ENCODE measurements at places on chromosomes 2 and 18.

- DNase-seq = no peak
Observed at GRCh38 chr2:201343559-201343958, 13.6 kb downstream of the FLACC1 start.

DNA sequence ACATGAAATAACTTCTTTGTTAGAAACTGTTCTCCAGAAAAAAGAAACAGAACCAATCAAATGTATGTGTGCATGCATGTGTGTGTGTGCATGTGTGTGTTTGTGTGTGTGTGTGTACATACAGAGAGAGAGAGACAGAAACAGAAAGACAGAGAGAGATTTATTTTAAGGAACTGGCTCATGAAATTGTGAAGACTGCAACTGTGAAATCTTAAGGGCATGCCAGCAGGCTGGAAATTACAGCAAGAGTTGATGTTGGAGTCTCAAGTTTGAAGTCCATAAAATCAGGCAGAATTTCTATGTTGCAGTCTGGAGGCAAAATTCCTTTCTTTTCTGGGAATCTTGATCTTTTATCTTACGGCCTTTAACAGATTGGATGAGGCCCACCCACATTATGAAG is 168.9 kb upstream of the CDH20 start:
- DNase-seq = no peak

- no peak for DNase-seq
Observed at GRCh38 chr2:1976728-1977416, 232.6 kb upstream of the PXDN start.

DNA sequence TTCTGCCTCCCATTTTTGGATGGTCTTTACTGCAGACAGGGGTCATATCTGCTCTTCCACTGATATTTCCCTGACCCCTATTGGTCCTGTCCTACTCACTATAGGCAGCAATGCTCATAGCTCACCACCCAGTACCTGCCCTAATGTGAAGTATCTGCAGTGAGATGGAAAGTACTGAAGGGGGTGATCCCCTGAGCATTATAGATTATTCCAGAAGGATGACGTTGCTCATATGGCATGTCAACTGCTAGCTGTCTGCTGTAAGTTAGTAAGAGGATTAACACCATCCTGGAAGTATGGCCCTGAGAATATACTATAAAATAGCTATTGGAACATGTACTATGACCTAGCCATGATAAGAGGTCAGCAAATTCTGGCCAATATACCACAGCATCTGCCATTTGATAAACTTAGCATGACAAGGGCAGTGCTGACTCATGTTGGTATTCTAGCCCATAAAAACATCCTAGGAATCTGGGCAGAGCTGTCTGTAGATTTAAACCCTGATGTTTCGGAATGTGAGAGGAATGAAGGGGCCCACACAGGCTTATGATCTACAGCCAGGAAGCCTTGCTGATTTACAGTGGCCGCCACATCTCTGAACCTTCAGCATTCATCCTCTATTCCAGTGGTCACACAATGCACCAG is 451.4 kb downstream of the TNS1 start:
- no peak for DNase-seq

DNA sequence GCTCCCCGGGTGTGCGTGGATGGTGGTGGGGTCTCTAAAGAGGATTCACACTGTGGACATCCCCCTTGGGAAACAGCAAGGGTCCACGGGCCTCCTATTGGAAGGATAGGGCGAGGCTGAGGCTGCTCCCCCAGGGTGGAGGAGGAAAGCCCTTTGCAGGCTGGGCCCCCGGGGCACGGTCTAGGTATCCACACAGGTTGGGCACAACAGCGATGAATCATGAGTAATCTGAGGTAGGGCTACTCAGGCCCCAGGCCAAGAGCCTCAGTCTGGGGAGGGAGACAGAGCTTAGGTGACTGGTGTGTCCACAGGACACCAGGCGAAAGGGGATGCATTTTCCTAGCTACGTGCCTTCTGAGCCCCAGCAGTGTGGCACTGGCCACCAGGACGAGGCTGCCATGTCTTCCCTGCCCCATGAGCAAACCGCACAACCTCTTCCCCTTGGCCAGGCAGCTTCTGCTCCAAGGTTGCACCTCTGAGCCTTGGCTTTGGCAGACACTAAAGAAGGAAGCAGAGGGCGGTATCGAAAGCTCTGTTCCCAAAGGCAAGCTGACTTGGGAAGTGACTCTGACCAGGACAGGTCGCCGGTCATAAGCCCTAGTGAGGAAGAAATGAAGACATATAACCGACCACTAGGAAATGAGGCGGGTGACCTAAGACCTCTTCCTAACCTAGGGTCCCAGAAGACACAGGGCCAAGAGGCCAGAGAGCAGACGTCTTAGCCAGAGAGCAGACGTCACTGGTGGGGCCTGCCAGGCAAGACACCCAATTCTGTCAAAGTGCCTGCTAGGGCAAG is 14.6 kb upstream of the SEMA4C start:
- DNase-seq = no peak

DNA sequence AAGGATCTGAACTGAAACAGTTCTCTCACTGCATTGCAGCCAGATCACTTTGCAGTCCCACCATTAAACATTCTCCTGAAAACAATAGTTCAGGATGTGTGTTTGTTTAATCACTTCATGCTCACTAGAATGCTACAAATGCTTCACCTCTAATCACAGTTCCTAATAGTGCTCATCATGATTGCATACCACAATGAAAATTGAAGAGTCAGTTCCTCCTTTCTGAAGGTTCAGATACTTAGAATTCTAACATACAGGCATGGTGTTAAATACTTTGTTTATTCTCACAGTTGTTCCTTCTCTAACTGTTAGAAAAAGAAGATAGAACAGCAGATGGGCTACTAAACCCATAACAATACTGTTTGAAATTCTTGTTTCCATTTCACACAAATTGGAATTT is 622.3 kb upstream of the ACVR2A start:
- DNase-seq = no peak

DNA sequence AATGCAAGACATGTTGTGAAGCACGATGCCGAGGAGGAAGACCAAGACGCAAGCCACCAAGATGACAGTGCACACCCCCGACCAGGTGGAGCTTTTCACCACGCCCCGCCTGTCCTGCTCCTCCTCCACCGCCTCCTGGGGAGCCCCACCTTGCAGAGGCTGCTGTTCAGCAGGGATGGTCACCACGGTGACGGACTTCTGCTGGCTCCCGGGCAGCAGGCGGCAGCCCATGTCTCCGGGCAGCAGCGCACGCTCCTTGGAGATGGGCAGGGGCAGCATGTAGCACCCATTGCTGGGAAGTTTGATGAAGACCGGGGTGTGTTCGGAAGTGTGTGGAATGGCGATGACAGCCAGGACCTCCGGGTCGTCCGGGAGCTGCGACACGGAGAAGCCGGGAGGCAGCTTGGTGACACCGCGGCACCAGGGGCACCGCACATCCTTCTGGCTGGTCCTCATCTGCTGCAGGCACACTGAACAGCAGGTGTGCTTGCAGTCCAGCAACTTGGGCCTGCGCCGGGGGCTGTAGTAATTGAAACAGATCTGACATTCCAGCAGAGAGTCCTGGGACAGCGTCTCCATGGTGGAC is 76.8 kb downstream of the RNF152 start:
- no peak for DNase-seq

GRCh38 chr2:9010866-9011265 is 7.4 kb upstream of the MBOAT2 start:
- no peak for DNase-seq

GRCh38 chr2:234290671-234291070 is 206.2 kb downstream of the ARL4C start:
- peak; percentile 93 for DNase-seq

DNA sequence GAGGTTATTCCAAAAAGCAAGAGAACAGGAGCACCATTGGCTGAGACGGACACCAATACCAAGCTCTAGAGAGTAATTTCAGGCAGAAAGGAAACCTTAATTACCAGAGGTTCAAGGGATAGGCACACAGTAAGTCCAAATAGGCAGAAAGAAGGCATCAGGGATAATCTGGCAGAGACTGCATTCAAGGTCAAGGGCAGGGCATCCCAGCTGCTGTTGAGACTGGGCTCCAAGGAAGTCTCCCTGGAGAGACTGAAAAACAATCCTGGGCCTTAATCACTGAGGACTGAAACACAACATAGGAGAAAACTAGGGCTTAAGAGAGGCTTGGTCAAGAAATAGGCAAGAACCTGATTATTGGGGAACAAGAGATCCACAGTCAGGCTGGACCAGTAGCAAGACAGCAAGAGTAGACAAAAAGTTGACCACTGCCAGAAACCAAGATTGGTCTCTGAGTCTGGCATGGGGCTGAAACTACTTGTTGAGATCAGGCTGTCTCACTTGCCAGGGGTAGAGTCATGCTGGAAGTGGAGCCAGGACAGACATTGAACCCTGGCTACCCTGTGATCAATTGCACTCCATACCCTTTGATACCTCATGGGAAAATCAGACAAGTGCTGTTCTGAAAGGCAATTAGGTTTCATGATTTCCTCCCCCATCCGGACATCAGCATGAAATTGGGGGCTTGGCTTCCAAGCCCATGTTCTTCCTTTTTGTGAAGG is 193.2 kb upstream of the TNP1 start:
- no peak for DNase-seq

DNA sequence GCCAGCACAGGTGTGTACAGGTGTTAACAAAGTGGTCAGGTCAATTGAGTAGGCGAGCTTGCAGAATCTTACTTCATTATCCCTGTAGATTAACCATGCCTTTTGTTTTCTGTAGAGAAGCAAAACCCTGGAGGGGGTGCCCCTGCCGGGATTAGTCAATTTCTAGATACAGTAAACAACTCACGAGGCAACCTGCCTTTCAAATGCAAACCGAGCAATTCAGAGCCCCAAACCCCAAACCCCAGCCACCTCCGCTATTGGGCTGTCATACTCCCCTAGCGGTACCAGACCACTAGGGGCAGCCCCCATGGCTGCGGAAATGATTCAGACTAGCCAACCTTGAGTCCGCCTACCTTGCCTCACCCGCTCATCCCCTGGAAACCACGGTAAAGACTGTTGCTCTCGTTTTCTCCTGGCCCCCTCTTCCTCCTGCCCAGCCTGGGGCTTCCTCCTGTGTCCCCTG is 61.4 kb upstream of the KIF5C start:
- peak; percentile 71 for DNase-seq

DNA sequence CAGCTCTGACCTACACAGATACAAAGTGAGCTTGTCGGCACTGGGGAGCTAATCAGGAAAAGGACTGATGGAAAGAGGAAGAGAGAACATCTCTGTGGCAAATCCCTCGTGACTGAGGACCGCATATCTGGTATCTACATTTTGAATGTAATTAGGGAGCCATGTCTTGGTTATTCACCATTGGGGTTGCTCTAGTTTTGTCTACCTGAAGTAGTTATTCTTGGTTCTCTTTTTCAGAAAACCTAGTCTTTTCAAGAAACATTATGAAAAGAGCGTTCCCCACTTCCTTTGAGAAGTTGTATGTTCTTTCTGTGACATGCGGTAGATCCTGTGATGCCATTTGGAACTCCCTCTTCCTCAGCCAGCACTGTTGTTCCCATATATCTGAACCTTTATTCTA is 104.4 kb downstream of the DOCK10 start:
- DNase-seq = no peak

GRCh38 chr2:72999729-73000725 is 71.5 kb downstream of the SFXN5 start:
- DNase-seq = no peak

DNA sequence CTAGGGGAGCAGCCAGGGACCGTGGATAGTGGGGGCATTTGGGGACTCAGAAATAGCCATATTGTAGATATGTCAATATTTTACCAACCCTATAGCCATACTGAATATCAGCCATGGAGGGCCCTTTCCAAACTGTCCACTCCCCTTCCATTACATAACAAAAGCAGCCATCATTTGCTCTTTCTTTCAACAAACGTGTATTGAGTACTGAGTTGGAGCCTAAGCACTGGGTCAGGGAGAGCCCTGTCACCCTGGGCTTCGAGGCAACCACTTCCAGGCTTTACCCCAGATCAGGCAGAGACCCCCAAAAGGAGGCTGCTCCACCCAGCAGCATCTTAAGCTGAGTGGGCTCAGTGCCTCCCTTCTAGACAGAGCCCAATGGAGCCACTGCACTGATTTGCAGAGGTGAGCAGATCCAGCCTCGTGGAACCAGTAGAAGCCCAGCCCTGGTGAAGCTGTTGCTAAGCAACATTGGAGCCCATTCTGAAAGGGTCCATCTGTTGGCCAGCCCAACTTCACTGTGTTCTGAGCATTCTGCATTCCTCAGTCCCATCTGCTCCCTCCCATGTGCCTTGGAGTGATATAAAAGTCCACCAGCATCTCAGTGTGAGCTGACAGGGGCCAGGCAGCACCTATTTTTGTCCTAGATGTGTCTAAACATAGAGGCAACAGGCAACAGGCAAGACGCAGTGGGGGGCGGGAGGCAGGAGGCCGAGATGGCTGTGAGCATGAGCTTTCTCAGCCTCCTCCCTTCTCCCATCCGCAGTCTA is 112.1 kb downstream of the PLB1 start:
- no peak for DNase-seq

- DNase-seq = no peak
Observed at GRCh38 chr2:24577481-24577880, 86.4 kb downstream of the NCOA1 start.

DNA sequence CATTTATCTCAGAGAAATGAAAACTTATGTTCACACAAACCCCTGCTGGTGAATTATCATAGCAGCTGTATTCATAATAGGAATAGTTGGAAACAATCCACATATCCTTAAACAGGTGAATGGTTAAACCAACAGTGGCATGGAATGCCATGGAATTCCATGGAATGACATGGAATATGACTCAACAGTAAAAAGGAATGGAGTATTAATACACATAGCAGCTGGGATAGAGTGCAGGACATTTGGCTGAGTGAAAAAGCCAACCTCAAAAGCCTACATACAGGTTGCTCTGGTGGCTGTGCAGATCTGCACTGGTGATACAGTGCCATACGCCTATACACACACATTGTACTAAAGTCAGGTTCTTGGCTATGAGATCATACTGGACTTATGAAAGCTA is 69.5 kb downstream of the FAM168B start:
- DNase-seq = no peak

- no peak for DNase-seq
Observed at GRCh38 chr2:132414081-132414480, 2.5 kb upstream of the GPR39 start.

- peak; percentile 27 for DNase-seq
Observed at GRCh38 chr2:231674587-231675338, 33.6 kb upstream of the PTMA start.

DNA sequence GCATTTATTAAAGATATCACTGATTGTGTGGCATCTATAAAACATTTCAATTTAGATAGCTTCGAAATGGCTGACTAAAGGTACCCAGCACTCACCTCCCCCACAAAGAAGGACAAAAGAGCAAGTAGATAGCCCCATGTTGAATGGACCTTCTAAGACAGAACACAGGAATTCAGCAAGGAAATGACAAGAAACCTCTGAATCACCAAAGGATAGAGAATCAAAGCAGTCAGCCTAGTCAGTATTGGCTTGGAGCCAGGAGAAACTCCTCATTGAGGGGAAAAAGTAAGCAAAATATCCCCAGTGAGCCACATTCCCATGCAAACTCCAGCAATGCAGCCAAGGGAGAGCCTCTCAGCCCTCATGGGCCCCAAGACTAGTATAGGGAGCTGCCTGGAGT is 113.7 kb downstream of the BARD1 start:
- no peak for DNase-seq

DNA sequence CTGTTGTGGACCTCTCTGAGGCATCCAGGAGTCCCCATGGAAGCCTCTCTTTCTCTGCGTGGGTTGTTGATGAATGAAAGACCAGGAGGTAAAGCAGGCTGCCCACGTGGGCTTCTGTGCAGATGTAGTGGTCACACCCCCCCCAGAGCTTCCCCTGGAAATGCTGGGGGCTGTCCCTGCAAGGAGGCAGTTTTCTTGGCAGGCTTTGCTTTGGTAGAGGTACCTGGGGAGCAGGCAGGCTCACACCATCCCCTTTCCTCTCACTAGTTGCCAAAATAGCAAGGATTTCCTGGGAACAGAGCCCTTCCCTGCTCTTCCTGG is 97.6 kb upstream of the MAP3K20 start:
- no peak for DNase-seq

- DNase-seq = no peak
Observed at GRCh38 chr2:6576302-6576701, 289.4 kb downstream of the CMPK2 start.
